ENCODE measurements at places on chromosomes 12 and 14.

- no peak for DNase-seq
Observed at GRCh38 chr12:75751769-75752471, 240.5 kb upstream of the KRR1 start.

DNA sequence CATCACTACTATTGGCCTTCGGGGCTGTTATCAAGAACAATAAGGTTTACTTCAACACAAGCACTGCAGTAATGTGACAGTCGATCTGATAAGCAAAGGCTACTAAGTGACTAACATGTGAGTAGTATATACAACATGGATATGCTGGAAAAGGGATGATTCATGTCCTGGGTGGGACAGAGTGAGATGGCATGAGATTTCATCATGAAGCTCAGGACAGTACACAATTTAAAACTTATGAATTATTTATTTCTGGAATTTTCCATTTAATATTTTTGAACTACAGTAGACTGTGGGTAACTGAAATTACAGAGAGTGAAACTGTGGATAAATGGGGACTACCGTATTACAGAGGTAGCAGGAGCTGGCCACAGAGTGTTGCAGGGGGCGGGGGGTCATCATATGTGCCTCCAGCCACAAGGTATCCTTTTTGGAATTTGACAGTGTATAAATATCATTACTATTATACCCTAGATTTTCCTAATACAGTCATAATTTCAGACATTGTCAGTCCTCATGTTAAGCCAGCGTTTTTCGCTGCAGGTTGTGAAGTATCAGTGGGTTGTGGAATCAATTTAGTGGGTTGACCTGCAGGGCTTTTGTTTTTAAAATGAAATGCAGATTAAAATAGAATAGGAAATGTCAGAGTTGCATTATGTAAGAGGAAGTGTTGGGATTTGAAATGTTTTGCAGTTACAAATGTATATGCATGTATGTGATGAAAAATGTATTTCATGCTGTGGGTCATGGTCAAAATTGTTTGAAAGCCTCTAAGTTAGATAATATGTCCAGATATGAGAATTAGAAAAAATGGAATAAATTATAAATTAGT, 148.0 kb upstream of the NUDT4 start:
- DNase-seq, result peak; percentile 59

GRCh38 chr14:90559811-90560492, 163.1 kb downstream of the CALM1 start:
- DNase-seq, result no peak

DNA sequence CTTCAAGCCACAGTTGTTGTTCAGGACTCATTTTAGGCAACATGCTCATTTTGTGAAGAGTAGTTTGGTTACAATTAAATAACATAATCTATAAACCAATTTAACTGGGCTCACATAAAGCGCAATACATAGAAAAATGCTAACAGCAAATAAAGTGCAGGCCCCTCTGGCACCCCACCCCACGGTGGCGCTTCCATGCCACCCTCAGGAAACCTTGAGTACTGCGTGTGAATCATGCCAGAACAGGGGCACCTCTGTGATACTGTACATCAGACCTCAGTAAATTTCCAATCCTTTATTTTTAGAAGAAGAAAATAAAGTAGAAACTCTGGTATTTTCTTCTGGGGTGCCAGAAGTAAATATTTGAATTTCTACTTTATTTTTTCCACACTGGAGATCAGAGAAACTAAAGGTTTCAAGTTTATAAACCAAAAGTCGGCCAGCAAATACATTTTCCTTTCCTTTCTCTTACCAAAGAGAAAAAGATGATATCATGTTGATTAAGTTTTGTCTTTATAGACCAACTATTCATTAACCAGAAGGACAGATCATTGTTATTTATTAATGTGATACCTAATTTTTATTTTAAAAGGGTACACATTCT, 316.8 kb downstream of the PAWR start:
- DNase-seq, result no peak

GRCh38 chr12:113759135-113759534, 207.0 kb downstream of the RBM19 start:
- no peak for DNase-seq

GRCh38 chr12:55736780-55737580, 5.9 kb upstream of the GDF11 start:
- DNase-seq, result no peak

GRCh38 chr12:131910302-131911027, 16.0 kb downstream of the ULK1 start:
- no peak for DNase-seq

- no peak for DNase-seq
Observed at GRCh38 chr12:10393291-10393690, 3.5 kb upstream of the KLRK1 start.

GRCh38 chr14:87080146-87080545, 912.8 kb downstream of the GALC start:
- no peak for DNase-seq

GRCh38 chr14:71250791-71251190, 343.5 kb downstream of the PCNX1 start:
- DNase-seq, result no peak

GRCh38 chr12:17352164-17352563, 737.8 kb downstream of the RERGL start:
- no peak for DNase-seq

DNA sequence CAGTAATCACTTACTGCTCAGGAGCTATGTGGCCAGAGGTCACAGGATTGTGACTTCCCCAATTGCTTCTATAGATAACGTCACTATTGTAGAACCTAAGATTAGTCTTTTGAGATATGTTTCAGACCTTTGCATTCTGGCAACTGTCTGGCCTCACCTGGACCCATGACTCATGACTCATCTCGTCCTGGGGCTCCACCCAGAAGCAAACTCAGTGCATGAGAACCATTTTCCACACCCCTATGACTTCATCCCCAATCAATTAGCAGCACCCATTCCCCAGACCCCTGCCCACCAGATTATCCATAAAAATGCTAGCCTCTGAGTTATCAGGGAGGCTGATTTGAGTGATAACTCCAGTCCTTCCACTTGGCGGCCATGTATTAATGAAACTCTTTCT, 186.9 kb downstream of the EMP1 start:
- no peak for DNase-seq

- DNase-seq, result no peak
Observed at GRCh38 chr12:117760990-117761389, 207.8 kb downstream of the KSR2 start.

DNA sequence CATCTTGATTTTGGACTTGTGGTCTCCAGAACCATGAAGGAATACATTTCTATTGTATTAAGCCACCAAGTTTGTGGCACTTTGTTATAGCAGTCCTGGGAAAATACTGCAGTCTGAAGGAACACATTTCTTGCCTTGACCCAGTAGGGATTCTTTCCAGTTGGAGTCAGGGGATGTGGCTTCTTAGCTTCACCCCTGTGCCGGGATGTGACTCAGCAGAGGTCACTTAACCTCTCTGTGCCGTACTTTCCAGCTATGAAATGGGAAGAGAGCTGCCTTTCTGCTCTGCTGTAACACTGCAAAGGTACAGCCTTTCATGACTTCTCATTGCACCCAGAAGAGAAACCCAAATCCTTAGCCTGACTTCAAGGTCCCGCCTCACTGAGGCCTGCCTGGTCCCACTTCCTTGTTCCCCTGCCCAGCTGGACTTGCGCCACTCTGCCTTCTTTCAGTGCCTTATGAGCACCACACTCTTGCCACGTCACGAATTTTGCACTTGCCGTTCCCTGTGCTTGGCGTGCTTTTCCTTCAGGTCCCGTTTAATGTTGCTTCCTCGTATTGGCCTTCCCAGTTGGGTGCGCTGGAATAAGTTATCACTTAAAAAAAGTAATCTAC, 24.2 kb downstream of the CHST11 start:
- DNase-seq, result no peak

- DNase-seq, result no peak
Observed at GRCh38 chr12:19792028-19792427, 352.7 kb downstream of the AEBP2 start.

GRCh38 chr12:82440885-82441284, 82.6 kb downstream of the METTL25 start:
- no peak for DNase-seq

GRCh38 chr12:2290091-2290490, 237.3 kb downstream of the CACNA1C start:
- no peak for DNase-seq

- no peak for DNase-seq
Observed at GRCh38 chr14:69327507-69327906, 67.5 kb downstream of the GALNT16 start.

- peak; percentile 30 for DNase-seq
Observed at GRCh38 chr12:51070004-51070403, 13.4 kb downstream of the CSRNP2 start.

GRCh38 chr14:64501411-64502171, 2.0 kb downstream of the ZBTB25 start:
- peak; percentile 15 for DNase-seq

DNA sequence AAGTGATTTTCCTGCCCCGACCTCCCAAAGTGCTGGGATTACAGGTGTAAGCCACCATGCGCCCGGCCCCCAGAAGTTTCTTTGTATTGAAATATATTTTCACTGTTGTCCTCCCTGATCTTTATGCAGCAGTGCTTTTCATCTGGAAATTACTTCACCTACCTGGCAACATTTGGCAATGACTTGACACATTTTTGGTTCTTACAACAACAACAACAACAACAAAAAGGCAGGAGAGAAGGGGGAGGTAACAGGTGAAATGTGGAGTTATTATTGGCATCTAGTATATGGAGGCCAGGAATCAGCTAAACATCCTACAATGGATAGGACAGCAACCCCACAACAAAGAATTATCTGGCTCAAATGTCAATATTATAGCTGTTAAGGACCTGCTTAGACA, 13.9 kb downstream of the FANCM start:
- no peak for DNase-seq

DNA sequence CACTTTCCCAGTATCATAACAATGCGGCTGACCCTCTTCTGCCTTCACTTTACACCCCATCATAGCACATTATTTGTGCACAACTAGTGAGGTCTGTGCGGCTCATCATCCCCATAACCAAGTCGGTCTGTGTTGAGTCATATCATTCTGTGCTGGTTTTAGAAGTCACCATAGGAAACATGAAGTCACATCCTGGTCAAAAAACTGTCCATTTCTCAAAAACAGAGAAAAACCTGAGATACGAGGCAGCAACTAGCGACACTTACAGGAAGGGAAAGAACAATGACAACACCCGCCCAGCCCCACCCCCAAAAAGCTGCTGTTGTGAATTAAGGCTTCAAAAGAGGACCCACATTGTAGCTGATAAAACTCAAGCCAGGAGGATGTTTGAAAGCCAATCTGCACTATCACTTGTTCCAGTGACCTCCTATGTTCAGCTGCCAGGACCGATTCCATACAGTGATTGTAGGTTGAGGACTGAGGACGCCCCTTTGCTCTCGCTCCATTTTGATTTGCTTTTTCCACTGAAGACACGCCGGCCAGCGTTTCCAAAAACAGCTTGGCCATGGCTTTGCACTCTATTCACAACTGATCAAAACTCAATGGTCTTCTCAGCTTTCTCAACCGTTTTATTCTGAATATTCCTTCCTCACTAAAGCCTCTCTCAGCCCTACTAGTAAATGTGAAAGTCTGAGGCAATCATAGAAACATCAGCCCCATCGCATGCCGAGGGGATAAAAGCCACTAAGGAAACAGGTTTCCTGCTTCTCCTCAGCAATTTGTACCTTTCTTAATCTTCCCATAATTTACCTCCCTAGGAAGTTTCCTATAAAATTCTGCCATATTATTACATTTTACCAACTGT, 87.5 kb downstream of the DUSP16 start:
- no peak for DNase-seq

DNA sequence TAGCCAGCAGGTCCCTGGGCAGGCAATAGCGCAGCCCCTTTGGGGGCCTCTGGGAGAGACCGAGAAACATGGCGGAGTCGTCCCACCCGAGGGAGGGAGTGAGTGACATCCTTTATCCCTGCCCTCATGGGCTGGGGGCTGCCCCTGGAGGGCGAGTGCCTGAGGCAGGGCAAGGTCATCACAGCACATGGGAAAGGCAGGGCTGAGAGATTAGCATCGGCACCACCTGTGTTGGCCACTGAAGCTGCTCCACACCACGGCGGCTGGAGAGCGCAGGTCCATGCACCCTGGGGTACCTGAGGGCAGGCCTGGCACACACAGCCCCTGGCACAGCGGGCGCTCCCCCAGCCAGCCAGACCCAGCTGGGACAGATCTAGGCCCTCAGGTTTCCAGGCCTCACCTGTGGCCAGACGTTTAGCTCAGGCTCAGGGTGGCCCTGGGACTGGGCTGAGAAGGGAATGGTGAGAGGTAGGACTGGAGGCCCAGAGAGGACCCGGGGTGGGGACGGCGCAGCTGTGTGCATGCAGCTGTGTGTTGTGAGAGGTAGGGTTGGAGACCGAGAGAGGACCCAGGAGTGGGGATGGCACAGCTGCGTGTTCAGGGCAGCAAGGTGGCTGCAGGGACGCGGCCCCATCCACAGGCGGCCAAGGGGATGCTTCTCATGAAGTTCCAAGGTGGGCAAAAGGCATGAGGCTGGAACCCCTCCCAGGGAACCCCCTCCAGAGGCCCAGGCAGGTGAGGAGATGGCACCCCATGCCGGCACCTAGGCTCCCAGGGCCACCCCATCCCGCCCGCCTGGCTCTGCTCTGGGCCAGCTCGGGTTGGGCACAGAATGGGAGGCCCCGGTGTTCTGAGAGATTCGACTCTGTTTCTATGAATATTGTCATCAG, 74.1 kb downstream of the KIF26A start:
- DNase-seq, result no peak

- no peak for DNase-seq
Observed at GRCh38 chr12:47192051-47192450, 112.3 kb upstream of the AMIGO2 start.

GRCh38 chr14:105317546-105317945, 3.0 kb downstream of the PACS2 start:
- DNase-seq, result no peak

DNA sequence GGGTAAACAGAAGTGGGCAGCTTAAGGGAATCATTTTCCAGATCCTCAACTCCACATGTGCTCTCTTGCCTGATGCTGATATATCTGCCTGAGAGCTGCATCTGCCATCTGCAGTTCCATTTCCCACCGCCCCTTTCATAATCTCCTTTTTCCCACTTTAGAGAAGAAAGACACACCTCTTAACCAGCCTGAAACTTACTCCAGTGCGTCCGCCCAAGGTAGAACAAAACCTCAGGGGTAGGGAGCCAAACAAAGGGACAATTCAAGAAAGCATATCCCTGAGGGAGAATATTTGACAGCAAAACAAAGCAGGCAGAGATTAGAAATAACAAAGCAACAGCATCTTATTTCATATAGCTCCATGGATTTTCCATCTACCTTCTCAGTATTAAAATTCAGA, 4.3 kb downstream of the MDM1 start:
- DNase-seq, result no peak

GRCh38 chr12:107598906-107599305, 86.7 kb upstream of the PWP1 start:
- DNase-seq, result no peak

DNA sequence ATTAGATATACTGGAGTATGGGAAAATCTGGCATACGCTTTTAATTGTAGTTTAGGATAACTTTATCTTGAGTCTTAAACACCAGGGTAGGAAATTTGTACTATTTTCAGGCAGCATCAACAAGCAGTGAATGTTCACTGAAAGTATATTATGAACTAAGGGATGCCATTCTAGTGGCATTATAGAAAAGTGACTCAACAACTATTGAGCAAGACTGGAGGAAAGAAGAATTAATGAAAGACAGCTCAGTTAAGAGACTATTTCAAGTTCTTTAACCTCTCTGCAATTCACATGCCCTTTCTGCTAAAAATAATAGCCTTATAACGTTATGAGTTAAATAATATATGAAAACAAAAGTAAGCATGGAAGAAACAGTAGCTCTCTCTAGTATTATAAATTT, 343.1 kb downstream of the FSCB start:
- DNase-seq, result no peak

Data from fibroblast of skin of left biceps (primary cell).